ENCODE measurements at places on chromosomes 3 and 15.

DNA sequence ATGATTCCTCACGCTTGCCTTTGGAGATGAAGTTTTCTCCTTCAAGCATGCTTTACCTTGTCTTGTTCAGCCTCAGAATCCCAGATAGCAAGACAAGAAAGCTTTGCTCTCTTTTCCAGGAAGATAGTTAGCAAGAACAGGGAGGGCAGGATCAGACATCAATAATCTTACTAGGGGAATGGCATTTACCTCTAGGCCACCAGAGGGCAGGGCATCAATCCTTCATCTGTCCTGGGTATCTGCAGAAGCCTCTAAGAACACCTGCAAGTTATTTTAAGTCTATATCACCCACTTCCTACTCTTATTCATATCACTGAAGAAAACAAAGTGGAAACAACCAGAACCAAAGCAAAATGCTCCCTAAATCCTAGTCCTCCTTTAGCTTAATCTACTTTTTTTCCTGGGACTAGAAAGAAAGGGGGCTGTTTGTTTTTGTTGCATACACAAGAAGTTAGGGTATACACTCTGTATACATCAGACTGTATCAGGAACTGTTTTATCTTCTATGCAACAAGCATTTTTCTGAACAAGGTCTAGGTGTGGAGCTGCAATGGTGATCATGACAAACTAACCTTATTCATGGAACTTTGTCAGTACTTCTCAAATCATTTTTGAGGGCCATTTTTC is 862.5 kb downstream of the CADM2 start:
- no peak for DNase-seq

- no peak for DNase-seq
Measured at GRCh38 chr3:68458581-68458980, 473.8 kb downstream of the TAFA4 start.

DNA sequence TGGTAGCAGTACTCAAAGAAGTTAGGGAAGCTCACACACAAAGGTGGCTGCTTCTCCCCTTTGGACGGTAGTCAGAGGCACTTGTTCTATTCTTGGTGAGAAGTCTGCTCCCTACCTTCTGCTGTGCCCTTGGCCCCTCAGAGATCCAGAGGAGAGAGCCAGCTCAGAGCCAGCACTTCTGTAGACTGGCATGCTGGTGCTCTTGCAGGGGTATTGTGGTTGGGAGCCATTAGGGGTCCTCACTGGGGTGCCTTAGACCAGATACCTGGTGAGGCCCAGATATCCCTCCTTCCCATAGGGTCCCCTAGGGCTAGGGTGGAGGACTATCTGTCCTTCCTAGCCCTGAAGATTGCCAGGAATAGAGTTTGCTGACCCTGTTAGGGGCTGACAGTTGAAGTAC is 140.6 kb downstream of the EEFSEC start:
- no peak for DNase-seq

DNA sequence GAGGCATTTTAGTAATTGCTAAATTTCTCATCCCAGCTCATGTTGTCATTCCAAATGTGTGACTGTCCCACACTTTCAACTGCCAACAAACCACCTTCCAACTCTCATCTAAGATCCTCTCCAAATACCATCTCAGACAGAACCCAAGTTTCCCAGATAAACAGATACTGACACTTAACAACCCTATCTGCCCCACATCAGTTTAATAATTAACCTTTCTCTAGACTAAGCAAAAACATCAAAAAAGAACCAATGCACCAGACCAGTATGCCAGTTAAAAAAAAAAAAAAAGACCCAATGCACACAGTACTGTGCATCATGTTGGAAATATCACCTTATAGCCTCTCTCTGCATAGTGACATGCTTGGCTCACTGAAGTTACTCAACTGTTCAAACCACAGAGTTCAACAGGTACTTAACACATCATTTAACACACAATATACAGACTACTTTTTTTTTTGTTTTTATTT is 5.5 kb downstream of the SFMBT1 start:
- no peak for DNase-seq

GRCh38 chr15:41285285-41285684 is 47.1 kb downstream of the OIP5 start:
- DNase-seq = no peak

DNA sequence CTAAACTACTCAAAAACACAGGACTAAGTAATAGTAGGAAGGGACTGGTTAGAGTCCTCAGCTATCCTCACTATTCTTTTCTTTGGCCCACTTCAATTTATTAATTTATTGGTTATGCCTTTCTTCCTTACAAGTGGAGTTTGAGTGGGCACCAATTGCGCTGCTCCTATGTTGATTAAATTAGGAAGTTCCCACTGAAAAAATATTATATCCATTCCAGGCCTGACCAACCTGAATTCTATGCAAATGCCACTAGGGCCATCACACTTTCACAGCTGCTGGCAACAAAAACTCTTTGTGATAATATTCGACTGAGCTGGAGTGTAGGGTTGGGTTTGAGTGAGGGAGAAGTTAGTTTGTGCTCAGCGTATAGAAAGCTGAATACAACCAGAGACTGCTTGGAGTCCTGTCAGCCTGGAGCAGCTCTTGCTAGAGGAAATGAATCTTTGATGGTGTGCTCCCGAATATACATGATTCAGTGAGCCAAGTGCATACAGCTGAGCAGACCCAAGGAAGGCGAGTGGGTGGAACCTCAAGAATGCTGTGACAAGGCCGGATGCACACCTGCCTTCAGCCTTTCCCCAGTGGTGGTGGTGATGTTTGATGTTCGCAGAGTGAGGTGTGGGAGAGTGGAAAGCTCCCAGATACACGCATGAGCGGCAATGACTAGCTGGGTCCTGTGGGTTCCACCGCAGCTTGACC is 1.5 kb downstream of the ARHGEF3 start:
- no peak for DNase-seq

GRCh38 chr15:39801641-39802309 is 19.1 kb upstream of the FSIP1 start:
- DNase-seq = no peak

- DNase-seq = no peak
Measured at GRCh38 chr3:198030125-198030524, 70.1 kb downstream of the LMLN start.

- no peak for DNase-seq
Measured at GRCh38 chr3:193788189-193788991, 195.4 kb downstream of the OPA1 start.

DNA sequence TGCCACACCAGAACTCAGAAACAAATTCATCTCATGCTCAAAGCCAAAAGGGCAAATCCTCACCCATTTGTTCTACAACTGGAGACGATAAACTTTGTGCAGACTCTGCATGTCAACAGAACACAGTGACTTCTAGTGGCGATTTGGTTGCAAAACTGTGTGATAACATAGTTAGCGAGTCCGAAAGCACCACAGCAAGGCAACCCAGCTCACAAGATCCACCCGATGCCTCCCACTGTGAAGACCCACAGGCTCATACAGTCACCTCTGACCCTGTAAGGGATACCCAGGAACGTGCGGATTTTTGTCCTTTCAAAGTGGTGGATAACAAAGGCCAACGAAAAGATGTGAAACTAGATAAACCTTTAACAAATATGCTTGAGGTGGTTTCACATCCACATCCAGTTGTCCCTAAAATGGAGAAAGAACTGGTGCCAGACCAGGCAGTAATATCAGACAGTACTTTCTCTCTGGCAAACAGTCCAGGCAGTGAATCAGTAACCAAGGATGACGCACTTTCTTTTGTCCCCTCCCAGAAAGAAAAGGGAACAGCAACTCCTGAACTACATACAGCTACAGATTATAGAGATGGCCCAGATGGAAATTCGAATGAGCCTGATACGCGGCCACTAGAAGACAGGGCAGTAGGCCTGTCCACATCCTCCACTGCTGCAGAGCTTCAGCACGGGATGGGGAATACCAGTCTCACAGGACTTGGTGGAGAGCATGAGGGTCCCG is 199.7 kb downstream of the AKAP13 start:
- DNase-seq = no peak

- no peak for DNase-seq
Measured at GRCh38 chr3:154119951-154120350, 1.2 kb upstream of the ARHGEF26 start.

DNA sequence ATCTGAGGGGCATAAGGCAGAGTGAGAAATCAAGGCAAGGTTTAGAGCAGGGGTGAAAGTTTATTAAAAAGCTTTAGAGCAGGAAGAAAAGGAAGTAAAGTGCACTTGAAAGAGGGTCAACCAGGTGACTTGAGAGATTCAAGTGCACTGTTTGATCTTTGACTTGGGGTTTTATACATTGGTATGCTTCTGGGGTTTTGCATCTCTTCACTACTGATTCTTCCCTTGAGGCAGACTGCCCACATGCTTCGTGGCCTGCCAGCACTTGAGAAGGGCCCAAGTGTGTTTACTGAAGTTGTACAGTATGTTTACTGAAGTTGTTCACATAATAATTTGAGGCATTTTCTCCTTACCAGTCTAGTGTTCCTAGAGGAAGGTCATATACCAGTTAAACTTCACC is 367.0 kb upstream of the UBE2E2 start:
- DNase-seq = no peak

DNA sequence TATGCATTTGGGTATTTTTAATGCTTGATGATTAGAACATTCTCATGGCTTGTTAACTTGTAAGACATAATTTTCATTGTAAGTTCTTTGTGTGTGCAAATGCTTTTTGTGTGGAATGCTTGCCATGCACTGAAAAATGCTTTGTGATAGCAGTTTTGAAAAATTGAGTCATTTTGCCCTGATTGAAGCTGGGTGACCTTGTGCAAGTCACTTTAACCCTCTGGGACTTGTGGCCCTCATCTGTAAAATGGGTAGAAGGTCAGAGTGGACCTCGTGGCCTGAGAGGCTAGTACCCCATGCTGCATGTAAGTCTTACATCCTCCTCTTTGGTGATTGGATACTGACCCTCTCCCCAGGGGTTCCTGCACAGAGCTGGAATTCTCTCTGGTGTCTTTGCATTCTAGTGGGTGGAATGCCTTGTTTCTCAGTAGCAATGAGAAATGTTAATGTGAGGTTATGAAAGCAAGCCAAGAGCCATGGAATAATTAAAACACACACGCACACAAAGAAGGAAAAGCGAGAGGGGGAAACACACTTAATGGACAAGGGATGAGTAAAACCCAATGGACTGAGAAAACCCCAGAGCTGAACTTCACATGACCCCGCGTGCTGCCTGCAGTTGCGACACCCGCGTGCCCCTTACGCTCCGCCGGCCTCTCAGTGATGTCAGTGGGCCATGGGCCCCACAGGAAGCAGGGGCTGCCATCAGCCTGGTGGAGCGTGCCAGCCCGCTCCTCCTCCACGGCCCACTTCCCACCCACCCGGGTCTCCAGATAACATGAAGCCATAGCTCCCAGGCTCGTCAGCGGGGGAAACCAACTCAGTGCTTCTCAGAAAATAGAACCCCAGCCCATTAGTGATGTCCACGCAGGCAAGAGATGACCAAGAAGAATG is 44.0 kb downstream of the SMAD3 start:
- DNase-seq = peak; percentile 96

DNA sequence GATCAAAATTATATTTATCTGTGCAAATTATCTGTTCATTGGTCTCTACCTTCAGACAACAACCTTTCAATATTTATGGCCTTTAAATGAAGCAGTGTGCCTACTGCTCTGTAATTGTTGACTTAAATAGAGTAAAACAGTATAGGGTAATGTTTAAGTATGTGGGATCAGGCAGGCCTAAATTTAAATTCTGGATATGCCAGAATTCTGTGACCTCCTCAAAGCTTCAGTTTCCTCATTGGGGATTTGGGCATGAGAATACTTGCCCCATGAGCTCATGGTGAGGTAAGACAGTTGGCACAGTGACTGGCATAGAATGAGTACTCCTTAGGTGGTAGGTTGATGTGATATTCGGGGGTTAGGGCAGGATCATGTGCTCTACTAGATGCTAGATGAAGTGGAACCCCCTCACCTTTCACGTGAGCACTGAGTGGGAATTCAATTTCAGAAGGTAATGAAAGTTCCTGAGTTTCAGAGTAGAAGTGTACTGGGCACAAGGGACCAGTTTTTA is 14.9 kb downstream of the ARL8B start:
- DNase-seq = no peak

DNA sequence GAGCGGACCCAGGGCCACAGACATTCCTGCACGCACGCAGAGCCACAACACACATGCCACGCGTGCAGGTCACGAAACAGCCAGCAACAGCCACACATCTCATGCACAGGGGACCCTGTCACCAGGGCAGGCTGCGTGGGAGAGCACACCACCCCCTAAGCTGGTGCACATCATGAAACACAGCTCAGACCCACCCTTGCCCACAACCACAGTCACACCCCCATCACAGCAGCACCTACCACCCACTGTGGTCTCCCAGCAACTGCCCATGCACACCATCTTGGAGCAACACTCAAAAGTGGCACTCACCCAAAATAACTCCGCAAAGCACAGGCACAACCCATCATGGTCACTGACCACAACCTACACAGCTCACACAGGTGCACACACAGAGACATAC is 75.7 kb downstream of the OCA2 start:
- DNase-seq = no peak

DNA sequence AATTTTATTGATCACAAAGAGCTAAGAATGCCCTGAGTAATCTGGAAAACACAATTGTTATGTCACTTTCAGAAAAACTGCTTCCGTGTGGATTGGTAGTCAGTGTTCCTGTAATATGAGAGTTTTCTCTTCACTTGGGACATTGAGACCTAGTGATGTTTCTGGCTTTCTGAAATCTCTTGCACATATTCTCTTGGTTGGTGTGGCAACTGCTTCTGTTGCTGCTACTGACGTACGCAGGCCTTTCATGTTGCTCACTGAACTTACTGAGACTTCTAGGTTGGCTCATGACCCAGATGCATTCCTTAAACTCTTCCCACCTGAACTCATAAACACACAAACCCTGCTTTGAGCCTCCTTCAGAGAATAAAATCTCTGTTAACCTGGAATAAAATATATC is 175.0 kb upstream of the PFN2 start:
- no peak for DNase-seq

DNA sequence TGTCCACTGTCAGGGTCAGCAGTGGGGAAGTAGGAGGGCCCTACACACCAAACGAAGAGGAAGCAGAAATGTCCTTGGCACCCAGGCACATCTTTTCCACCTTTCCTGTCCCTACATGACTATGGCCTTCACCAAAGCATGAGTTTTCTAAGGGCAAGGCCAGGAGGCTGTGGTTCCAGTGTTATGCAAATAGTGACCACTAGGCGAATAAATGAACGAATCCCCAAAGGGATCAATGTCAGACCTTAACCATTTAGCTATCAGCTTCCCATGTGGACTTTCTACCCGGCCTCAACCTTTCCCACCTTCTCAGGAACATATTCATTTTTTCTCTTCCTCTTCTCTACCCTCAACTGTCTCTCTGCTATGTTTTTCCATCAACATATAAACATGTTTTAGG is 63.1 kb downstream of the NTRK3 start:
- no peak for DNase-seq

DNA sequence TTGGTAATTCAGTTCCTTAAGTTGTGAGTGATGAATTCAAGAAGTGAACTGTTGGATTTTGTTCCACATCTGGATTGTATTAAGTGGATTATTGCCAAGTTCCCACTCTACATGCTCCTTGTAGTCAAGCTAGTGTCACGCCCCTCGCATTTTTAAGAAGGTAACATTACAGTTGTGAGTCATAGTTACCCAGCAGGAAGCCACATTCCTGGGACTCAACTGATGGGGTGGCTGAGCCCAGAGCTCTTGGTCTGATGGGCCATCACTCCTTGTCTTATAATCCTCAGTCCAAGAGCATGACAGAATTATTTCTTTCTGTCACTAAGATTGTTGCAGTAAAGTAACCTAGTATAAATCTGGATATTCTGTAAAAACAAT is 102.7 kb downstream of the PTPRG start:
- peak; percentile 95 for DNase-seq

Measured in AG09319 (cell line).